Transverse colon (tissue), 4 donors: ENCODE measurements at places on chromosomes 6 and 20.

DNA sequence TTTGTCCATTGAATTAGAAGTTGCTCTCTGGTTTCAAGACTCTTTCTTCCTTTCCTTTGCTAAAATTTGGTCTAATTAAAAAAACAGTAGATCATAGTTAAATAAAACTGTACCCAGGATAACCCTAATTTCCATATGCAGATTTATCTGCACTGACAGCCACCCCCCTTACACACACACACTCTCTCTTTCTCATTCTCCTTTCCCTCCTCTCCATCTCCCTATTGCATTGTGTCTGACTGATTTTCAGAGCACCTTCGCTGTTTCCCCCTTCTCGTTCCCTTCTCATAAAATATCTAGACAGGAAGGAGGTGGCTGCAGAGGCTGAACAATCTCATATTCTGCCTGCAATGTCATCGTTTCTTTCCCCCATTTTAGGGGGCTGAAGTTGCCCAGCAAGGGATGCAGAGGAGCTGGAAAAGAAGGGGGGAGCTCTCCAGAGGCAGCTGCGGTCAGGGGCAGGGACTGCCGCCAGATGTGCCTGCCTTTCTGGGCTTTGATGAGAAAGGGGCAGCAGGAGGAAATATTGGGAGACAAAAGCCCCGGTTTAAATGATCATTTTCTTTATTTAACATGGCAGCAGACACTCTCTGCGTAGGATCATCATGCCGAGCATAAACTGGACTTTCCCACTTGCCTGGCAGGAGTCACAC is 22.5 kb upstream of the MMS22L start:
- H3K27me3 ChIP-seq: no peaks in the 10 kb centered on the region
- no peaks in the 10 kb centered on the region for H3K36me3 ChIP-seq
- no peaks in the 10 kb centered on the region for H3K4me1 ChIP-seq
- DNase-seq: no peak

- DNase-seq: no peak
- H3K4me1 ChIP-seq: no peaks in the 10 kb centered on the region
- H3K27ac ChIP-seq: no peak overlapping the region
Observed at GRCh38 chr6:47674673-47675072, 23.7 kb upstream of the ADGRF4 start.

GRCh38 chr6:14312587-14312986 is 195.0 kb downstream of the CD83 start:
- H3K27me3 ChIP-seq: no peaks in the 10 kb centered on the region
- H3K27ac ChIP-seq: no peak overlapping the region
- no peak for DNase-seq
- H3K4me1 ChIP-seq: no peaks in the 10 kb centered on the region
- no peaks in the 10 kb centered on the region for H3K36me3 ChIP-seq
- H3K4me3 ChIP-seq: no peak overlapping the region

DNA sequence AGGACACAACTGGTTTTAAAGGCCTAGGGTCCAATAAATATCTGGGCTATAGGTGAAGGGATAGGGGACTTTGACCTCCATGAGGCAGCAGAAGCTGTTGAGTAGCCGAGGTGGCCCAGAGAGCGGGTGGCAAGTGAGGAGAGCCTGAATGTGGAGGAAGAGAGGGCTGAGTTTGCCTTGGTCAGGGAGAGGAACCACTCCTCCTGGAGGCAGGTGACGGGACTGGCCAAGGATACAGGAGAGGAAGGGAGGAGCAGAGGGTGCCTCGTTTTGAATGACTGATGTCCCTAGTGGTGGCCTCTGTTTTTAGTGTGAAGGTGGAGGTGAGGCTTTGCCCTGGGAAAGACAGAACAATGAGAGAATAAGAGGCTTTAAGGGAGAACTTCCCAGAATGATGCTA is 19.1 kb upstream of the AAR2 start:
- no peaks in the 10 kb centered on the region for H3K4me1 ChIP-seq
- H3K4me3 ChIP-seq: no peak overlapping the region

- H3K27ac ChIP-seq: no peak overlapping the region
- DNase-seq: no peak
- H3K36me3 ChIP-seq: no peaks in the 10 kb centered on the region
- no peak overlapping the region for H3K4me3 ChIP-seq
- H3K27me3 ChIP-seq: no peaks in the 10 kb centered on the region
Observed at GRCh38 chr6:39451831-39452230, 129.3 kb upstream of the KCNK16 start.

- no peak for DNase-seq
- no peak overlapping the region for H3K4me3 ChIP-seq
- H3K36me3 ChIP-seq: no peaks in the 10 kb centered on the region
Observed at GRCh38 chr6:170039156-170040114, 251.4 kb downstream of the DLL1 start.
